ENCODE measurements at places on chromosomes 1 and 21.

DNA sequence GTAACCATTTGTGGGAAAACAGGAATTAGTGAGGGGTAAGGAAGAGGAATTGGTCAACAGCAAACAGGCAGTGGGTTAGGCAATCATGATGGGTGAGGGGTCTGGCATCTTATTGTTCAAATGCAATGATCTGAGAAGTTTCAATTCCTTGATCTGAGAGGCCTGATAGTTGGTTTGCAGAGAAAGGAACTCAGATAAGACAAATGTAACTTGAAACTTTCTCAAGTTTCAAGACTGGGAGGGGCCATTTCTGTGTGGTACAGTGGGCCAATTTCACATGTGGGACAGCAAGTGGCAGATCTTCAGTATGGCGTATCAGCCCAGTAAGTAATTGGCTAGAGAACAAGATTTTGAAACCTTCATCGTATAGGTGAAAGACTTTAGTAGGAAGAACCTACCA lies 102.5 kb downstream of the XPR1 start:
- no peak for DNase-seq

- DNase-seq: no peak
These were observed 87.5 kb upstream of the RUNX3 start for GRCh38 chr1:25017436-25018109.

- no peak for DNase-seq
These were observed 46.6 kb downstream of the SLC30A7 start for GRCh38 chr1:100942304-100943046.

GRCh38 chr1:224503161-224504118 lies 68.8 kb upstream of the WDR26 start:
- DNase-seq: no peak

GRCh38 chr1:106680776-106681344 lies 375.6 kb upstream of the PRMT6 start:
- no peak for DNase-seq

- no peak for DNase-seq
These were observed 50.1 kb upstream of the RGS21 start for GRCh38 chr1:192266645-192267044.

GRCh38 chr1:98468111-98468717 lies 193.3 kb upstream of the SNX7 start:
- DNase-seq: no peak

GRCh38 chr1:236343246-236343870 lies 50.7 kb upstream of the EDARADD start:
- no peak for DNase-seq

DNA sequence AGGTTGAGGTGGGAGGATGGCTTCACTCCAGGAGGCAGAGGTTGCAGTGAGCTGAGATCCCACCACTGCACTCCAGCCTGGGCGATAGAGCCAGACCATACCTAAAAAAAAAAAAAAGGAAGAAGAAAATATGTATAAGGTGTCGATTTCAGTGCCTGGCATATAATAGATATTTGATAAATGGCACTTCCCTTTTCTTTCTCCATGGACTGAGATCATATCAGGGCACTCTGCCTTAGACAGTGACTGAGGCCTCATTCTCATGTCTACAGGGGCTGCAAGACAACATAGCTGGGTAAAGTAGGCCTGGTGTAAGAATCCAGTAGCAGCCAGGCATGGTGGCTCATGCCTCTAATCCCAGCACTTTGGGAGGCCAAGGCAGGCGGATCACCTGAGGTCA lies 21.2 kb downstream of the PCAT6 start:
- no peak for DNase-seq

DNA sequence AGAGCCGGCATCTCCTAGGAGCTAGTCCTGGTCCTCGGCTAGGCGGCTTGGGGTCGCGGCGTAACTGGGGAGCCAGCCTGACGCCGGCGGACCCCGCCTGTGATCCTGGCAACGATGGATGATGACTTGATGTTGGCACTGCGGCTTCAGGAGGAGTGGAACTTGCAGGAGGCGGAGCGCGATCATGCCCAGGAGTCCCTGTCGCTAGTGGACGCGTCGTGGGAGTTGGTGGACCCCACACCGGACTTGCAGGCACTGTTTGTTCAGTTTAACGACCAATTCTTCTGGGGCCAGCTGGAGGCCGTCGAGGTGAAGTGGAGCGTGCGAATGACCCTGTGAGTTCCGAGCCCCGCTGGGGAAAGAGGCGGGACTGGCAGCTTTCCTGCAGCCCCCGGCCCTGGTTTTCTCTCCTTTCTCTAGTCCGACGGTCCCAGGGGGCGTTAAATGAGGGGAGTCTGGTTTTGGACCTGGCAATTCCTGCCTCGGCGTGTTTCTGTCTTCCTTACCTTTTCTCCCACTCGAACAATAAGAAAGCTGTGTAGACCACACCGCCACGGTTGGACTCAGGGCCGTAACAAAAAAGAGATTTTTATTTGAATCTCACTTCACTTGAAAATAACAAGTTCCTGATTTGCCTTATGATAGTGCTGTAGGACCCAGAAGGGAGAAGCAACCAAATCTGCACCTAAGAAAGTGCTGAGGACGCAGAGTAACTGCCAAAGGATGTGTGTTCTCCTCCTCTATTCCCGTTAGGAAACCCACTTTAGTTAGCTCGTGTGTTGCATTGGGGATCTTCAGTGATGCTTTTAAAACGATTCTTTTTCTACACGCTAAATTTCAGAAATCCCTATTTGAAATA lies at the start of gene SPRTN:
Gene SPRTN (plus strand): TSS at position 24 of the 859 bp plus-strand sequence. CDS start 91 bp downstream, at position 115.
- no peak for DNase-seq

GRCh38 chr1:218930472-218931241 lies 243.0 kb upstream of the LYPLAL1 start:
- no peak for DNase-seq

DNA sequence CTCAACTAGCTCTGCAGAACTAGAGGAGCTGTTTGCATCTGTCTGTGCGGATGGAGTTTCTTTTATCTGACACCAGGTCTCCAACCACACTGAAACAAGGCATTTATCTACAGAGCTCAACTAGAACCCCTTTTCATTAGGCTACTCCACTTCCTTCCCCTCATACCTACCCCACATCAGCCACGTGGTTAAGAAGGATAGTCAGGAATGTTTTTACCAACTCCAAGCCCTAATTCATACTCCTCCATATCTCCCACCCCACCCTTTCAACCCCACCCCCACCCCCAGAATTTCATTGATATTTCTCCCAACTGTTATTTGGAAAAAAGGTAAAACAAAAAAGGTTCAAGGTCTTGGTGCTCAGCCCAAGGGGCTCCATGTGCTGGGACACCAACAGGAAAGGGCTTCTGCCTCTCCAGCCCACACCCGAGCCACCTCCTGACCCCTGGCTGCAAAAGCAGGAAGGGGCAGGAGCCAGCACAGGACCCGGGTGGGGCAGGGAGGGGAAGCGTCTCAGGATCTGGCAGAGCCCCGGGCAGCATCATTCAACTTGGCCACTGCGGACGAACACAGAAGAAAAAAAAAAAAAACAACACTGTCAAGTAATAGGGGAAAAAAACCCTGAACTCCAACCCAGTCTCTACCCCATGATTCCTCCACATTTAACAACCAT lies 7.0 kb downstream of the ENSA start:
- no peak for DNase-seq

DNA sequence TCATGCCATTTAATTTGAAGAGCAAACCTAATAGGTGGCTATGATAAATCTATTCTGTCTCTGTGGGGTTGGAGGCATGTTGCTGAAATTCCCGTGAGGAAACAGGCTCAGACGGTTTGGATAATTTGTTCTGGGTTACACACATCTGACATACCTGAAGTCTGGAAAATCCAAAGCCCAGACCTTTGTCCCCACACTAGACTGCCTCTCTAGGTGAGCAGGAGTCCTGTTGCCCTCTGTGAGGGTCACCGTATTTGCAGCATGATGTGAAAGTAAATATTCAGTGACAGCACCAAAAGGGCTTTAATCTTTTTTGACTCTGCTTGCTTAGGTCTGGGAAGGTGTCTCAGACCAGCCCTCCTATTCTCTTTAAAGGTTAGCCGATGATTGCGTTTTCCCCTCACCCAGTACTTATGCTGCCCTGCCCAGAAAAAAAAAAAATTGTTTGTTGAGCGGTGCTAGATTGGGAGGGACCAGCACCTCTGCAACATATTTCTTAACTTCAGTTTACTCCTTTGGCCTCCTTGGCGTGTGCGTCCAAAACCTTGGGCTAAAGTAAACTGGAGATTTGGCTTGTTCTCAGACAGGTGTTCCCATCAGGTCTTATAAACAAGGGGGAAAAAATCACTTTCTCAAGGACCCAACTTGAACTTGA lies 67.0 kb downstream of the CACHD1 start:
- no peak for DNase-seq

GRCh38 chr1:234980645-234981396 lies 147.8 kb downstream of the TOMM20 start:
- DNase-seq: peak; percentile 85

DNA sequence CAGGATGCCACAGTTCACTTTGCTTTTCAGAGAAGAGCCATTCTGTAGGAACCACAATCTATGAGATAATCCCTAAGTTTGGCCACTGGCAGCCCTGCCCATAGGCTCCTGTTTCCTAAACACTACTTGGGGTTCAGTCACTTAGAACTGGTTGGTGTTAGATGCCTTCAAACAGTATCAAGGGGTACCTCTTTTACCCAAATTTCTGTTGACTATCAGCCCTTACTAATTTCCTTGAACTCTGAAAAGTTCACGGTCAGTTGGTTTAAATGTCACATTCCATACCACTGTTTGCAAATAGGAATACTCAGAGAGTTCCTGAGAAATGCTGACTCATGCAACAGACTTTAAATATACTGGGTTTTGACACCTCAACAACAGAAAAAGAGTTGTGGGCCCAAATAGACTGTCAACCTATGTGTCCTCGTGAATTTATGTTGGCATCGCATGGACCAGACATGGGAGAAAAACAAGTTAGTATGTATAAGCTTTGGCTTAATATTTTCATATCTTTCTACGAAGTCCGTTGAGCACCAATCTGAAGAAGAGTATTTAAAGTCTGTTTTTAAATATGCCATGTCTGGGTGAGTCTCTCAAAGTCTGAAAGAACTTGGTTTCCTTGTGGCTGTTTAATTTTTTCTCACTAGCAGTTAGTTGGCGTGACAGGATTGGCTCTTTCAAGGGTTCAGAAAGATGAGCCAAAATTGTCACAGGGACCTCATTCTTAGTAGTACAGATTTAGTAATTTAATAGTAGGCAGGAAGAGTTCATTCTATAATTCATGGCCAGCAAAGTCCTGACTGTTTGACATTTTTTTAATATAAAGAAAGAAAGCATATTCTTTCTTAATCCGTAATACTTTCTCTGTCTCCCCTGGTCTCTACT lies 56.5 kb upstream of the ZNF326 start:
- no peak for DNase-seq

DNA sequence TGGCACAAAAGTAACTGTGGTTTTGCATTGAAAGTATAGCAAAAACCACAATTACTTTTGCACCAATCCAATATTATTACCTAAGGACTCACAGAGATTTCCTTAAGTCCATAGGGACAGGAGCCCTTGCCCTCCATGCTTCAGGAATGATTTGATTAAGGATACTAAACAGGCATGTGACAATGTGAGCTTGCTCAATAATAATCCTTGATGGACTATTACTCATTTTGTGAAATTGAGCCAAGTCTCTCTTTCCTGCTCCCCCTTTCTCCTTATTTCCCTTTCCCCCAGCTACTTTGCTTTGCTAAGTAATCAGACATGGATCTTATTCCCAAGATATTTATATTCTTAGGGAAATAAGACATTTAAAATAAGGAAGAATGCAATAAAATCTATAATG lies 21.6 kb upstream of the RGL1 start:
- DNase-seq: no peak

DNA sequence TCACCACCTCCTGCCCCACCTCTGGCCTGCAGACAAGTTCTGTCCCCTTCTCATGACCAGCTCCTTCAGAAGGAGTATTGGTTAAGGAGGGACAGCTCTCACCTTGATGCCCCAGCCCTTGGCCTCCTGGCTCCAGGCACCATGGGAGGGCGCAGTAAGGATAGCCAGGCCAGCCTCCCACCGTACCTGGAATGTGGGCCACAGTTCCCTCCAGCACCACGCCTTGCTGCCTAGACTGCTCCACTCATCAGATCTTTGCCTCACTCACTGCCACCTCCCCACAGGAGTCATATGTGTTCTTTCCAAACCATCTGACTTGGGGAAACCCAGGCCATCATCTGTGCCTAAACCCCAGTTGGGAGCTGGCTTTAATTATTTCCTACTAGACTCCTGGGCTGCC lies 97.0 kb downstream of the CCDC185 start:
- DNase-seq: no peak

GRCh38 chr21:41873005-41873404 lies 6.1 kb downstream of the PRDM15 start:
- DNase-seq: no peak

DNA sequence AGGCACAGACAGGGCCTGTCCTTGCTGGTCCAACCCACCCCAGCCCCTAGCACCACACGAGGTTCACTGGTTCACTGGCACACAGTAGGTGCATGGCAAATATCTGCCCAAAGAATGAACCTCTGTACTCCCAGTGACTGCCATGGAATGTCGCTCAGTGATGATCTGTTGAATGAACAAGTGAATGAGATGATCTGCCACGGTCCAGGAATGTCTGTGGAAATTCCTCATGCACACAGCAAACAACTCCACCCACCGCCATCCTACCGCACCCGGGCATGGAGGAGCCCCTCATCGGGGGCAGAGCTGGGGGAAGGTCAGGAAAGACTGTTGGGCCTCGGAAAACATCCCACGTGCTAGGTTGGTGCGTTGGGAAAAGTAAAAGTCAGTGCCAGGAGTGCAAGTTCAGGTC lies 1.7 kb downstream of the HSPG2 start:
- no peak for DNase-seq

DNA sequence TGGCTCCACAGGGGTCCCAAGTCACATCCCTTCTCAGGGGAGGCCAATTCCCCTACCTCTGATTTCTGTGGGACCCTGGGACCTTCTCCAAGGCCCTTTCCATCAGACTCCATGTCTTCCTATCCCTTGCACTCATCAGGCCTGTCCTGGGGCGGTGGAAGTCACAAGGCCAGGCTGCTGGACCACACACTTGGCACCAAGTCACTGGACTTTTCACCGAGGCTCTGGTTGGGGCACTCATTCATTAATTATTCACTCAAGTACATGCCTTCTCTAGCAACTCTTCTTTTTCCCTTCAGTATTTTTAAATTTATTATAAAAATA lies 11.2 kb upstream of the FOXO6 start:
- no peak for DNase-seq

DNA sequence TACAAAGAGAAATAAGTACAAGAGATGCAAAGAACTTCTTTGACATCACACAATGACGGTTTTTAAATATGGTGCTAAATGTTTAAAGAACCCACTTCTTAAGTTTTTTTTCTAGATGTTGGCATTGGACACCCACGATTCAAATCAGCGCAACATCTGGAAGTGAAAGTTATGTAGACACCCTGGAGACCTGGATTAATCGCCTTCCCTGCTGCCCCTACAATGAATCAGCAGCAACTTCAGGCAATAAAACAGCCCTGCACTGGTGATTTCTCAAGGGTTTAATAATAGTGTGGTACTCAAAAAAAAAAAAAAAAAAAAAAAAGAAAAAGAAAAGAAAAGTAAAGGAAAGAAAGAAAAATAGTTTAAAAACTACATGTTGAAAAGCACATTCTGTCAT lies 248.3 kb downstream of the NUF2 start:
- no peak for DNase-seq

DNA sequence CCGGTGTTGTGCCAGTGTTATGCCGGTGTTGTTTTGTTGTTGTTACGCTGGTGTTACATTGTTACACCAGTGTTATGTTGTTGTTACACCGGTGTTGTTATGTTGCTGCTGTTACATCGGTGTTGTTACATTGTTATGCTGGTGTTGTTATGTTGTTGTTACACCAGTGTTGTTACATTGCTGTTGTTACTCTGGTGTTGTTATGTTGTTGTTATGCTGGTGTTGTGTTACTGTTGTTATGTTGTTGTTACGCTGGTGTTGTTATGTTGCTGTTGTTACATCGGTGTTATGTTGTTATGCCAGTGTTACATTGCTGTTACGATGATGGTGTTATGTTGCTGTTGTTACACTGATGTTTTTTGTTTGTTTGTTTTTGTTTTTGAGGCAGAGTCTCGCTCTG lies 24.1 kb downstream of the H6PD start:
- no peak for DNase-seq

Data from stimulated activated CD4-positive, alpha-beta T cell treated with anti-CD3 and anti-CD28 coated beads, TNF-alpha, amount 100 ng/mL, for 48 hours (primary cell).